ENCODE measurements at places on chromosomes 7 and 10.

DNA sequence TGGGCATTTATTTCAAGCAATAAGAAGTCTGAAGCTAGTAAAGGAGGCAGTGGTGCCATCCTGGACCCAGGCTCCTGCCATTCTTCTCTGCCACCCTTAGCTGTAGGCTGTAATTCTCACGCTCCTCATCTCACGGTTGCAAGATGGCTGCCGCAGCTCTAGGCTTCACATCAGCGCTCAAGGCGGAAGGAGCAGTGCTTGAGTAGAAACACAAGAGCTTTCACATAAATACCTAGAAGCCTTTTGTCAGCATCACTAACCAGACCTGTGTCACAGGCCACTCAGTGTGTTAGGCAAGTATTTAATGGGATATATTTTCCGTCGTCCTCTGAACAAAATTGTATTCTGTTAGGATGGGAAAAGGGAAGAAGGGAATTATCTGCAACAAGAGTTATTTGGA is 118.9 kb upstream of the KLF14 start:
- no peaks in the 10 kb centered on the region for H3K4me1 ChIP-seq
- H3K27ac ChIP-seq: no peak overlapping the region
- H3K4me3 ChIP-seq: no peak overlapping the region
- H3K36me3 ChIP-seq: peaks cover 5% of the 10 kb centered on the region
- DNase-seq: no peak

DNA sequence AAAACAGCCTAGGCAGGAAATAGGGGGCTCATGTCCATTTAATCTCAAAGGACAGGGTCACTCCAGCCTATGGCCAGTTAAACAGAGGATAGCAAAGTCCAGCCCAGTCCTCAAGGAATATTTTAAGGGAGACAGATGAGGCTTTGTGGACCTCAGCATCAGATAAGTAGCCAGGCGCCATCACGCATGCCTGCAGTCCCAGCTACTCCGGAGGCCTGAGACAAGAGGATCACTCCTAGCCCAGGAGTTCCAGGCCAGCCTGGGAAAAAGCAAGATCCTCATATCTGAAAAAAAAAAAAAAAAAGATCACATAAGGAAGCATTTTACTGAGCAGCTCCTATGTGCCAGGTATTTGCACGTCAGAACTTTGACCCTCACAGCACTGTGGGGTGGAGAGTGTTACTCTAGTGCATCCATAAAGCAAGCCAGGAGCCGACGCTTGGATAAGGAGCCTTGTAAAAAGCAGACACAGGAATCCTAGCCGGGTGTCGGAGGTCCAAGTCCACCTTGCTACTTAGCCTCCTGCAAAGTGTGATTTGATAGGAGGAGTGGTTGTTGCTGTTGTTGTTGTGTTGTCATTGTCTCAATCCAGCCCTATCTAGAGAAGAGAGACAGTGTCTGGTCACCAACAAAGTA is 61.8 kb upstream of the DOCK1 start:
- no peak overlapping the region for H3K4me3 ChIP-seq
- no peaks in the 10 kb centered on the region for H3K4me1 ChIP-seq
- H3K27me3 ChIP-seq: no peaks in the 10 kb centered on the region
- H3K27ac ChIP-seq: no peak overlapping the region
- H3K36me3 ChIP-seq: no peaks in the 10 kb centered on the region

DNA sequence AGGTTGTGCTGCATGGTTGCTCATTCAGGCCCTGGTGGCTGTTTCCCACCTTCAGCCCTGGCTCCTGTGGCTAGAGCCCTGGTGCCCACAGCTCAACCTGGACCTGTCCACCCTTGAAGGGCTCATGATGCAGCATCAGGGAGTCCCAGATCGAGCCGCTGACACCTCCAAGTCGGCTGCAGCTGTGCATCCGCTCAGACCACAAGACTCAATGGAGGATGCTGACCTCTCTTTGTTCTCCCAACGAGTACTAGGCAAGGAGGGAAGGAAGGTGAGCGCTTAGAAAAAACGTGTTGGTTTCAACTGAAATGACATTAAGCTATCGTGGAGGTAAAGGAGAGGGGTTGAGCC is 9.5 kb upstream of the C10orf95 start:
- no peak for DNase-seq
- H3K4me1 ChIP-seq: peaks cover 28% of the 10 kb centered on the region
- H3K27me3 ChIP-seq: no peaks in the 10 kb centered on the region

- no peak for DNase-seq
- peaks cover 4% of the 10 kb centered on the region for H3K4me1 ChIP-seq
- no peaks in the 10 kb centered on the region for H3K36me3 ChIP-seq
- H3K27ac ChIP-seq: no peak overlapping the region
Observed at GRCh38 chr10:100020142-100020885, 10.6 kb upstream of the DNMBP start.

DNA sequence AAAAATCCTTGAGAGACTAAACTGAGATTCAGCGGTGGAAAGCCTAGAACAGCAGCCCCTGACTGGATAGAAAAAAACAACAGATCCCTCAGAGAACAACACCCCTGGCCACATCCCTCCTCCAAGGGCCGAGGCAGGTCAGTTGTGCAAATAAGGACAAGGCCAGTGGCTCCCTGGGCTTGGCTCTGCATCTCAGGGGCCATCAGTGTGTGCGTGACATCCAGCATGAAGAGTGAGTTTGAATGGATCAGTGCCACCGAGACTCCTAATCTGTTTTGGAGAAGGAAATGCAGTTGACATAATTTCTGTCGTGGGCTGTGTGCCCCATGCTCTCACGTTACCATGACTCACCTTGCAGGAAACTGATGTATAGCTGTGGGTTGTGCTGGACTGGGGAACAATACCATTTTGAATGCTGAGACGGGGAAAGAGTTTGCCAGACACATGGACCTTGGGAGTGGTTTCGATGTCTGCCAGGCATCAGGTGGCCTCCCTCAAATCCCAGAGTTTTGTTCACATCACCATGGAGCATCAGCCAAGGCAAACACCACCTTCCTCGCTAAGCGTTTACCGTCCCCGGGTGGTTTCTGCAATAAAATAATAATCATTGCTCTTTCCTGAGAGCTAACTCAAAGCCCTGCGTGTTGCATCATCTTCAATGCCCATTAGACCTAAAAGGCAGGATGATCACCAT is 153.2 kb upstream of the FZD8 start:
- H3K4me3 ChIP-seq: no peak overlapping the region
- H3K36me3 ChIP-seq: no peaks in the 10 kb centered on the region
- H3K4me1 ChIP-seq: no peaks in the 10 kb centered on the region
- H3K27ac ChIP-seq: no peak overlapping the region
- H3K27me3 ChIP-seq: no peaks in the 10 kb centered on the region

DNA sequence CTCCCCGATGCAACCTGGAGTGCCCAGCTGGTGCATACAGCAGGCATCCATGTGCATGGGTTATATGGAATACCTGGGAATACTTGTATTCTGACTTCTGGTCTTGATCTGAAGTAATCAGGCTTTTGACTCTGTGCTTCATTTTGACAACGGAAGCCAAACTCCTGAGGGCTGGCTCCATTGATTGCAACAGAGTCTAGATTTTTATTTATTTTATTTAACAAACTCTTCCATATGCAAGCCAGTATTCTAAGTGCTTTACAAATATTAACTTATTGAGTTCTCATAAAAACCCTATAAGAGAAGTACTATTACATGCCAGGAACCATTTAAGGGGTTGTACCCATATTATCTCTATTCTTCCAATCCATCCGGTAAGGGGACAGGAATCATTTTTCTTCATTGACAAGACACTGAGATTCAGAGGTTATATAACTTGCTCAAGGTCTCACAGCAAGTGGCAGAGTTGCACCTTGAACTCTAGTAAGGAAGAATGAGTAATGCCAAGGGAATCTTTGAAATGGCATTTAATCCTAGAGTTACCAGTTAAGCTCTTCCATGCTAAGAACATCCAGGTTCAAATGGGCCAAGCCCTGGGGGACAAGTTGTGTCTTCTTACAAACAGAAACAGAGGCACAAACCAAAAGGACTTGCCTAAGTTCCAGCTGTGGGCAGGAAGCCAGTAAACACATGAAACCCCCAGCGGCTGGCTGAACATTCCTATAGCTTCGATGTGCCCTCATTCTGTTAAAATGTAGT is 241.0 kb downstream of the WDR11 start:
- DNase-seq: no peak
- no peaks in the 10 kb centered on the region for H3K4me1 ChIP-seq
- H3K27me3 ChIP-seq: peaks cover 3% of the 10 kb centered on the region

DNA sequence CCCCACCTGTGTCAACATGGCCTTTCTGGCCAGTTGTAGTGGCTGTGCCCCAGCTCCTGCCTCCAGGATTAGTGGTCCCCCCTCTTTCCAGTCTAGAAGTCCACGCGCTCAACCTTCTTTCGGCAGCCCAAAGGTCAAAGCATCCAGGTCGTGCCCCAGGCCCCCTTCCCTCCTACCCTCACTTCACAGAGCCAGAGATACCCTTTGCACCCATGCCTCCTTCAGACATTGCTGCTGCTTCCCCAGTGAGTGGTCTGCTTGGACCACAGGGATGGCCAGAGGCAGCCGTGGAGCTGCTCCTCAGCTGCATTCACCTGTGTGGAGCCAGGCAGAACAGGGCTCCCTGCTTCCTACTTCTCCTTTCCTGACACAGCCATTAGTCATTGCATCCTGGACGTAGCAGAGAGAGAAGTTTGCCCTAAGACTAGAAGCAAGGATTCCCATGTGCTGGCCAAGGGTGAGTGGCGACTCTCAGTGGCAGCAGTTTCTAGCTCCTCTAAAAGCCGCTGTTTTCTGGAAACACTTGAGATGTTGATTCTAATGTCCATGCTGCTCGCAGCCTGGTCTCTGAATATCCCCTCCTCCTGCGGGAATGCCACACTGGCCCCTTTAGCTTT is 243.1 kb upstream of the SHH start:
- DNase-seq: no peak
- no peaks in the 10 kb centered on the region for H3K4me1 ChIP-seq
- no peak overlapping the region for H3K4me3 ChIP-seq
- H3K27ac ChIP-seq: no peak overlapping the region

GRCh38 chr10:64648915-64649314 is 1127.7 kb downstream of the REEP3 start:
- no peak for DNase-seq
- H3K4me1 ChIP-seq: no peaks in the 10 kb centered on the region
- H3K36me3 ChIP-seq: no peaks in the 10 kb centered on the region
- H3K4me3 ChIP-seq: no peak overlapping the region
- H3K27ac ChIP-seq: no peak overlapping the region

DNA sequence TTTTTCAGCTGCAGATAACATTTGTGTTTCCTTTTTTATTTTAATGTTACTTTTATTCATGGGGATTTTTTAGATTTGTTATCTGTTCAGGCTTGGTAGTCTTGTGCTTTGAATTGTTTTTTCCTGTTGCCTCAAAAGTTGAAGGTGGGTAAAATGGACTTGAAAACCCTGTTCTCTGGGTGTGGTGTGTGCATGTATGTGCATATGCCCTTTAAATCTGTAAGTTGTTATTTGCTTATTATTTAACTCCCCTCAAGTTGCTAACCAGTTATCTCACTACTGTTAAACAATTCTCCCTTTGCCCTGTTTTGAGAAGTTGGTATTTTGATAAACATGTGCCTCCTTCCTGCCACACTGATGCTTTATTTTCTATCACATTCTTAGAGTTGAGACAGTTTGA is 30.6 kb downstream of the TSPAN14 start:
- H3K27ac ChIP-seq: peak overlapping the region; percentile 84
- H3K4me3 ChIP-seq: peak overlapping the region; percentile 37
- H3K36me3 ChIP-seq: peaks cover 21% of the 10 kb centered on the region

- peaks cover 15% of the 10 kb centered on the region for H3K4me1 ChIP-seq
- peak within 1 kb of the TSS; percentile 72 for H3K4me3 ChIP-seq
- H3K27me3 ChIP-seq: peaks cover 27% of the 10 kb centered on the region
- DNase-seq: peak; percentile 20
Observed at GRCh38 chr7:143362131-143363015, at the start of gene FAM131B. TSS of gene FAM131B (minus strand) at chr7:143362713. CDS start at chr7:143362603, 110 bp downstream.

DNA sequence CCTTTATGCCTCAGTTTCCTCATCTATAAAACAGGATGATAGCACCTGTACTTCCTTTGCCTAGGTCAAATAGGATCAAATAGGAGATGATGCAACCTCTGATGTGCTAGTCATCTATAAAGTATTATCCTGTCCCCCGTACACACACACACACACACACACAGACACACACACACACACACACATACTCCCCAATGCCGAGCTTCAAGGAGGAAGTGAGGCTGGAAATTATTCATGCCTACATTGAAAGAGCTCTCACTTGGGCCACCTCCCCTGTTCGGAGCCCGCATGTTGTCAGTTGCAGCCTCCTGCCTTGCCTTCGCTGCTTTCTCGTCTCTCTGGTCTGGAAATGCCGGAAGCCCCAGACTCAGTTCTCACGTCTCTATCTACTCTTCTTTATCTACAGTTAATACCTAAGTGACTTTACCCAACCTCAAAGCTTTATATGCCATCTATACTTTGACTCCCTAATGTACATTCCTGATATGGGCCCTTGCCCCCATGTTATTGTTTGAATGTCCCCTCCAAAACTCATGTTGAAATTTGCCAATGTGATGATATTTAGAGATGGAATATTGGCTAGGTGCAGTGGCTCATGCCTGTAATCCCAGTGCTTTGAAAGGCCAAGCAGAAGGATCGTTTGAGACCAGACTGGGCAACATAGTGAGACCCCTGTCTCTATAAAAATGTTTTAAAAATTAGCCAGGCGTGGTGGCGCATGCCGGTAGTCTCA is 6.9 kb upstream of the UBE2H start:
- no peaks in the 10 kb centered on the region for H3K4me1 ChIP-seq
- no peaks in the 10 kb centered on the region for H3K27me3 ChIP-seq
- no peaks in the 10 kb centered on the region for H3K36me3 ChIP-seq
- no peak overlapping the region for H3K27ac ChIP-seq
- DNase-seq: no peak

DNA sequence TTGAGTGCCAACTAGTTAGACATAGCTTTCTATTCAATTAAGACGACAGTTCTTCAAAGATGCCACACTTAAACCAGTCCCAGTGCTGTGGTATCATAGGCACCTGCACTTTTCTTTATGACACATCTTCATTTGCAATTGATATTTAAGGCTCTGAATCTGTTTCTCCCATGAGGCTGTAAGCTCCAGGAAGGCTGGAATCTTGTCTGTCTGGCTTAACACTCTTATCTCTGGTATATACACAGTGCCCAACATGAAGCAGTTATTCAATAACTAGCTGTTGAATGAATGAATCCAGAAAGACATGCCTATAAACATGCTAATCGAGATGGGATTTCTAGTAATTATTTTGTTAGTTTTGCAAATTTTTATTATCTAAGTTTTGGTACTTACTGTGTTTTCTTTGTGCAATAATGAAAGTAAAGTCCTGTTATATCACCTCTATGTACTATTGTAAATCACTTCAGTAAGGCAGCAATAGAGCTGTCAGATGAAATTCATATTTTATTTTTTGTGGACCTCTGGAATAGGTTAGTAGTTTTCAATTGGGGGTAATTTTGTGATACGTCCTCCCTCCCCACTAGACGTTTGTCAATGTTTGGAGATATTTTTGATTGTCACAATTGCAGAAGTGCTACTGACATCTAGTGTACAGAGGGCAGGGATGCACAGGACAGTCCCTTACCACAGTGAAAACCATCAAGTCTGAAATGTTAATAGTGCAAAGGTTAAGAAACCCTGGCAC is 51.3 kb upstream of the STEAP4 start:
- no peaks in the 10 kb centered on the region for H3K27me3 ChIP-seq
- no peak overlapping the region for H3K27ac ChIP-seq
- H3K4me3 ChIP-seq: no peak overlapping the region
- H3K36me3 ChIP-seq: no peaks in the 10 kb centered on the region
- H3K4me1 ChIP-seq: no peaks in the 10 kb centered on the region

- peaks cover 80% of the 10 kb centered on the region for H3K27me3 ChIP-seq
- no peak overlapping the region for H3K27ac ChIP-seq
- H3K4me3 ChIP-seq: peak overlapping the region; percentile 41
- no peak for DNase-seq
- peaks cover 22% of the 10 kb centered on the region for H3K4me1 ChIP-seq
- H3K36me3 ChIP-seq: no peaks in the 10 kb centered on the region
Observed at GRCh38 chr7:155457544-155458110, 302 bp upstream of the EN2 start.

All from CD4-positive, alpha-beta T cell (primary cell).